PC-9 (cell line): ENCODE measurements at places on chromosomes 13 and 19. TPM values are rescaled to one million over a fixed set of nuclear protein-coding genes. Genes with fewer than 3 reads are reported as not detected.

Gene ZNF578
- not detected in 2 replicates for total RNA-seq

- peak; percentile 68 for DNase-seq
- H3K27me3 ChIP-seq, result peaks cover 16% of the 10 kb centered on the region
- H3K4me1 ChIP-seq, result peaks cover 23% of the 10 kb centered on the region
- H3K4me3 ChIP-seq, result peak overlapping the region; percentile 91
- H3K27ac ChIP-seq, result peak overlapping the region; percentile 32; the same call in 1 of the 2 replicates
These were observed 924 bp downstream of the TRAPPC5 start for GRCh38 chr19:7681340-7682174.

- no peak for DNase-seq
- peaks cover 39% of the 10 kb centered on the region for H3K4me1 ChIP-seq
- H3K4me3 ChIP-seq, result peak overlapping the region; percentile 71
- no peaks in the 10 kb centered on the region for H3K36me3 ChIP-seq
- H3K27ac ChIP-seq, result no peak overlapping the region
- H3K27me3 ChIP-seq, result no peaks in the 10 kb centered on the region
These were observed 635 bp upstream of the NBEA start for GRCh38 chr13:34941436-34941834.

GRCh38 chr19:31282346-31282745 lies 66.9 kb downstream of the TSHZ3 start:
- no peaks in the 10 kb centered on the region for H3K4me1 ChIP-seq
- no peak overlapping the region for H3K4me3 ChIP-seq
- H3K36me3 ChIP-seq, result no peaks in the 10 kb centered on the region
- peaks cover 86% of the 10 kb centered on the region for H3K27me3 ChIP-seq
- no peak overlapping the region for H3K27ac ChIP-seq

- no peak overlapping the region for H3K4me3 ChIP-seq
- H3K27ac ChIP-seq, result no peak overlapping the region
- H3K4me1 ChIP-seq, result no peaks in the 10 kb centered on the region
- H3K27me3 ChIP-seq, result no peaks in the 10 kb centered on the region
- H3K36me3 ChIP-seq, result no peaks in the 10 kb centered on the region
These were observed 11.6 kb upstream of the HTR2A start for GRCh38 chr13:46908501-46908900.

GRCh38 chr19:645912-646778 lies 6.5 kb downstream of the FGF22 start:
- no peaks in the 10 kb centered on the region for H3K27me3 ChIP-seq
- no peak for DNase-seq
- no peak overlapping the region for H3K4me3 ChIP-seq
- no peak overlapping the region for H3K27ac ChIP-seq

- DNase-seq, result no peak
- no peak overlapping the region for H3K27ac ChIP-seq
- no peaks in the 10 kb centered on the region for H3K27me3 ChIP-seq
- no peak overlapping the region for H3K4me3 ChIP-seq
- no peaks in the 10 kb centered on the region for H3K4me1 ChIP-seq
These were observed 109.3 kb downstream of the KDM4B start for GRCh38 chr19:5078182-5078581.

DNA sequence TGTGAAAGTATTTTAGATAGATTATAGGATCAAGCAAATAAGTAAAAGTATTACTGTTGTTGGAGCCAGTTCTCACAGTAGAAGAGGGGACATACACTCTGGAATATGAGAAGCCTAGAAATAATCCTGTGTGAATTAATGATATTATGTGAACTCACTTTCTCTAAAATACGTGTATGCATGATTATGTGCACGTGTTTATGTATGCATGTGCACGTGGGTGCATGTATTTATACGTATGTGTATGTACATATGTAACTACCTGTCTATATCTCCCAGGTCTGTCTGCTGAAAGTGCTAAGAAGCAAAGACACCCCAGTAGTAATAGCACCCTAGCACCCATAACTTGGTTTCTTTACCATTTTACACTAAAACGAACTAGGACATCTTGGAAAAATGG lies 41.5 kb upstream of the PDX1 start:
- H3K36me3 ChIP-seq, result no peaks in the 10 kb centered on the region
- H3K27me3 ChIP-seq, result no peaks in the 10 kb centered on the region; the same call in 1 of the 2 replicates
- H3K4me1 ChIP-seq, result no peaks in the 10 kb centered on the region

Gene CCDC70
- not detected in 2 replicates for total RNA-seq

Gene PRKCG
- 5.9 TPM in 2 replicates for total RNA-seq

- H3K27me3 ChIP-seq, result peaks cover 11% of the 10 kb centered on the region
- H3K36me3 ChIP-seq, result no peaks in the 10 kb centered on the region
- H3K4me1 ChIP-seq, result no peaks in the 10 kb centered on the region; the same call in 1 of the 2 replicates
- H3K4me3 ChIP-seq, result no peak overlapping the region
- DNase-seq, result no peak
These were observed 106.8 kb downstream of the NHLRC3 start for GRCh38 chr13:39144941-39145533.

Gene ATP4B
- not detected in 2 replicates for total RNA-seq

GRCh38 chr13:24802074-24802473 lies 38.1 kb downstream of the RNF17 start:
- H3K36me3 ChIP-seq, result no peaks in the 10 kb centered on the region
- H3K27ac ChIP-seq, result no peak overlapping the region
- peaks cover 9% of the 10 kb centered on the region for H3K4me1 ChIP-seq

DNA sequence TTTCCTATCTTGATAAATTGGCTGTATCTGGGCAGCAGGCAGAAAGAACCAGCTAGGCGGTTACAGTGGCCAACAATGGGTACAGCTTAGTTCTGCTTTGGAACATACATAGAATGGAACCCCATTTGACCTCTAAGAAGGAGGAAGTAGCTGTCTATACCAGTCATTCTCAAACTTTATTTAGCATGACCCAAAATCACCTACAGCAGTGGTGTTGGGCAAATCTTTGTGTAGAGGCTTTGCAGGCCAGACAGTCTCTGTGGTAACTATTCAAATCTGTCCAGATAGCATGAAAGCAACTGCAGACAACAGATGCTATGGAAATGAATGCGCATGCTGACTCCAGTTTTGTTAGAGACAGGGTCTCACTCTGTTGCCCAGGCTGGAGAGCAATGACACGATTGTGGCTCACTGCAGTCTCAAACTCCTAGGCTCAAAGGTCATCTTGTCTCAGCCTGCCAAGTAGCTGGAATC lies 12.0 kb upstream of the KCNC3 start:
- peaks cover 10% of the 10 kb centered on the region; the same call in 1 of the 2 replicates for H3K27me3 ChIP-seq
- H3K4me3 ChIP-seq, result no peak overlapping the region
- no peak overlapping the region for H3K27ac ChIP-seq
- H3K4me1 ChIP-seq, result no peaks in the 10 kb centered on the region

Gene ELSPBP1
- total RNA-seq, result not detected in 2 replicates

DNA sequence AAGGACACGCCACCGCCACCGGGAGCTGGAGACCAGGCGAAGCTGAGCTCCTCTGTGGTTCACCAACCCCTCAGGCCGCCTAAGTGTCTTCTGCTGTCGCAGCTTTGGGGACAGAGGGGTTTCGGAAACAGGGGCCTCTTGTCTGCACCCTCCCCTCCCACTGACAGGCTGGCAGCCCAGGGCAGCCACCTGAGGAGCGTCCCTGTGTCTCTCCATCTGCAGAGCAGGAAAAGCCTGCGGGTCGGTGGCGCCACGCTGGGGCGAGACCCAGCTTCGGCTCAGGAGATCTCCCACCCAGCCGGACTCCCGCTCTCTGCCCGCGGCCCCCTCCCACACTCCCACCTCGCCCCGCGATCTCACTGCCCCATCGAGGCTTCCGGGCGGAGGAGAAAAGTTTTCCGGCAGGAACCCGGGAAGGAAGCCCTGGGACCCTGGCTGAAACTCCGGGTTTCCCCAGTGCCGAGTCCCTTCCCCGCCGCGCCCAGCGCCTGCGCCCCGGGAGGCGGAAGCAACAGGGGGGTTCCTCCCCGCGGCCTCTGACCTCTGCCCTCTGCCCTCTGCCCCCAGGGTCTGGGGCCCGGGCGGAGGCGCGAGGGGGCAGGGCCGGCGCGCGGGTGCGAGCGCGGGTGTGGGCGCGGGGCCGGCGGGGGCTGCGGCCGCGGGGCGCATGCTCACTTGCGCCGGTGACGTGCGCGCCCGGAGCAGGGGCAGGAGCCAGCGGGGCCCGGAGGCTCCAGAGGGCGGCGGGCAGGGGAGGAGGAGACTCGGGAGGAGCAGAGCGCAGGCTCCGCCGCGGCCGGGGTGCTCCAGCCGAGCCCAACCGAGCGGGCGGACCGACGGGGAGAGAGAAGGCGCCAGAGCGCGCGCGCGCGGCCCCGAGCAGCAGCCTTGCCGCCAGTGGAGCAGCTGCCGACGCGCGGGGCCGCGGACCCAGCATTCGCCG lies at the start of gene ATP11A:
Gene ATP11A, plus strand, starts transcription at position 736 of the 943 bp plus-strand sequence. CDS start 379 bp downstream, outside the sequence.
- H3K4me3 ChIP-seq, result peak within 1 kb of the TSS; percentile 97
- peaks cover 50% of the 10 kb centered on the region for H3K4me1 ChIP-seq
- H3K36me3 ChIP-seq, result no peaks in the 10 kb centered on the region
- 0 out of 2 replicates have a peak within 1 kb of the TSS, but pooled peaks have one; percentile 13 for H3K27ac ChIP-seq

Gene ZNF99
- not detected in 2 replicates for total RNA-seq

Gene SIN3B
- 72.6 and 83.8 TPM in 2 replicates for total RNA-seq

DNA sequence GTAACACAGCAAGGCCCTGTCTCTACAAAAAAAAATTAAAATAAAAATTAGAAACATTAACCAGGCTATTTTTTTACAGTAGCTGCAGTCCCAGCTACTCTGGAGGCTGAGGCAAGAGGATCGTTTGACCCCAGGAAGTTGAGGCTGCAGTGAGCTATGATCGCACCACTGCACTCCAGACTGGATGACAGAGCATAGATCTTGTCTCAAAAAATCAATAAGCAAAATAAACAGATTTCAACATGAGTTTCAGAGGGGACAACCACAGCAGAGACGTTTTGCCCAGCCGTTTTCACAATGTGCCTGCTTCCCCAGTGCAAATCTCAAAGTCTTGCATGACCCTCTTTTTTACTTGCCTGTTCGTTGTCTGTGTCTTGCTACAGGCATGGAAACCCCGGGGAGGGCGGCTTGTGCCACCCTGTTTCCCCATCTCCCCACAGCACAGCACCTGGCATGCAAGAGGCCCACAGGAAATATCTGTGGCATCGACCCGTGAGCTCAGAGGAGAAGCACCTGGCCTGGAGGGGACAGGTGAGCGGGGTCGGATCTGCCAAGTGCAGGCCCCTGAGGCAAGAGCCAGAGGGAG lies 222.0 kb upstream of the ZNF507 start:
- H3K36me3 ChIP-seq, result no peaks in the 10 kb centered on the region
- H3K4me3 ChIP-seq, result no peak overlapping the region
- no peak overlapping the region for H3K27ac ChIP-seq
- DNase-seq, result no peak
- peaks cover 38% of the 10 kb centered on the region for H3K27me3 ChIP-seq

DNA sequence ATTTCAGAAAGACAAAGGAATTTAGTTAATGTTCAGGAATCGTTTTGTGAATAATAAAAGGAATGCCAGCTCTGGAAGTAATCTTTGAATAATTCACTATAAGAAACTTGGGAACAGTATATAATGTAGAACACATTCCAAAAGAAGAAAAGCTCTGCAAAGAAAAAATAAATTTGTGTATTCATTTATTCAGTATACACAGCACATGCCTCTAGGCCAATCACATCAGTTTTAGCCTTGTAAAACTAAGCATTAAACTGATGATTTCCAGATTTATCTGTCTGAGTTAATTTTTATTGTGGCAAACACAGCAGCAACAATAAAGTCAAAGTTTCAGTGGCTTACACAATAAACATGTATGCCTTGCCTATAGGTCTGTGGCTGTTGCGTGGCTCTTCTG lies 5.7 kb upstream of the RXFP2 start:
- DNase-seq, result no peak
- H3K27ac ChIP-seq, result no peak overlapping the region
- H3K36me3 ChIP-seq, result no peaks in the 10 kb centered on the region
- no peaks in the 10 kb centered on the region for H3K4me1 ChIP-seq
- H3K27me3 ChIP-seq, result 0 out of 2 replicates have a peak, but pooled peaks cover 6% of the 10 kb centered on the region

DNA sequence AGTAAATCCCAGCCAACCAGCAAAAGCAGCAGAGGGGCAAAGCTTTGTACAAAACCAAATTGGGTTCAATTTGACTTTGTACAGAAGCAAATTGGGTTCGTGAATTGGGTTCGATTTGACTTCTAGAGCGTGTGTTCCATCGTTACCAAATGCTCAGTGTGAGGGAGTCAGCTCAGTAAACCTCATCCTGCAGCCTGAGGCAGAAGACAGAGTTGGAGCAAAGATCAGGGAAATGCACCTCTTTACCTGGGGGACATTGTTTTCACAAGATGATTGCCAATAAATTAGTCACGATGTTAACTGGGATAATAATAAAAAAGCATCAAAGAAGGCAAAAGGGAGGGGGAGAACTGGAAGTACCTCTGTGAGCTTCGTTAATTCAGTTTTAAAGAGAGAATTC lies 1.5 kb downstream of the RAB20 start:
- H3K36me3 ChIP-seq, result 0 out of 2 replicates have a peak, but pooled peaks cover 8% of the 10 kb centered on the region
- DNase-seq, result peak; percentile 67
- peaks cover 64% of the 10 kb centered on the region for H3K4me1 ChIP-seq
- no peaks in the 10 kb centered on the region for H3K27me3 ChIP-seq
- H3K4me3 ChIP-seq, result peak overlapping the region; percentile 91

DNA sequence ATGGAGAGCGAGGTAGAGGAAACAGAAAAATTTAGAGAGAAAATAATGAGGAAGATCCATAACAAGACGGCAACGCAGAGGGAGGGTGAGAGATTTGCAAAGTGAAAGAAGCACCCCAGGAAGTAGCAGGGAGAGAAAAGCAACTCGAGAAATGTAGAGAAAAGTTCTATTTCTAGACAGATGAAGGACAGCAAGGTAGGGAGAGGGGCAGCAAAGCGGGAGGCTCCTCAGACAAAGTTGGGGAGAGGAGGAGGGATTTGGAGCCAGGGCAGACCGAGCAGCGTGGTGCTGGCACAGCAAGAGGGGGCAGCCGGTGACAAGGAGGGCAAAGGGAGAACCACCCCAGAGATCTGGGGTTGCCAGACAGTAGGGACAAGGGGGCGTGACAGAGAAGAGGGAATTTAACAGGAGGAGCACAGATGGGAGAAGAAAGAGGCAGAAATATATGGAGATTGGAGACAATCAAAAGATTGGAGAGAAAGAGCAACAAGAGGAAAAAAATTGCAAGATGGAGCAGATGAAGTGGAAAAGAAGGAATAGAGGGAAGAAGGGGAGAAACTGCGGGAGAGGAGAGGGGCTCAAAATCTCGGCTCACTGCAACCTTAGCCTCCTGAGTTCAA lies 989 bp downstream of the ZNF766 start:
- no peak for DNase-seq
- peak overlapping the region; percentile 81; the same call in 1 of the 2 replicates for H3K27ac ChIP-seq
- H3K36me3 ChIP-seq, result peaks cover 28% of the 10 kb centered on the region

- peaks cover 25% of the 10 kb centered on the region for H3K4me1 ChIP-seq
- no peak for DNase-seq
These were observed 8.4 kb upstream of the C13orf46 start for GRCh38 chr13:113982296-113982661.
